ENCODE measurements at places on chromosomes 11 and 22.

GRCh38 chr11:24513479-24514218 is 16.8 kb downstream of the LUZP2 start:
- DNase-seq, result peak; percentile 54

DNA sequence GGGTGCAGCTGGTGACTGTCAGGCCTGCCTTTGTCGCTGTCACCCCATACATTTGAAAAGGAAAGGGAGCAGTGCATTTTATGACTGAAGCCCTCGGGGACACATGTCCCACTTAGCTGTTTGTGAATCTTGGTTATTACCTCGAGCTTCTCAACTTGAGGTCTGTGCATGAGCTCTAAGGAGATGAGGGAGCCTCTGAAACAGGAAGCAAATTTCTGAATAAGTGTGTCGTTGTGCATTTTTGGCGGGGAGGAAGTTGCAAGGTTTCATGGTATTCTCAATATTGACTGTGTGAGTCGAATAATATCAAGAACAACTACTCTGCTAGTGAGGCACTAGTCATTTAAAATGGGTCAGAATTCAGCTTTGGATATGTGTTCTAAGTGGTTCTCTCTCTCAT is 149.7 kb upstream of the PLET1 start:
- no peak for DNase-seq

DNA sequence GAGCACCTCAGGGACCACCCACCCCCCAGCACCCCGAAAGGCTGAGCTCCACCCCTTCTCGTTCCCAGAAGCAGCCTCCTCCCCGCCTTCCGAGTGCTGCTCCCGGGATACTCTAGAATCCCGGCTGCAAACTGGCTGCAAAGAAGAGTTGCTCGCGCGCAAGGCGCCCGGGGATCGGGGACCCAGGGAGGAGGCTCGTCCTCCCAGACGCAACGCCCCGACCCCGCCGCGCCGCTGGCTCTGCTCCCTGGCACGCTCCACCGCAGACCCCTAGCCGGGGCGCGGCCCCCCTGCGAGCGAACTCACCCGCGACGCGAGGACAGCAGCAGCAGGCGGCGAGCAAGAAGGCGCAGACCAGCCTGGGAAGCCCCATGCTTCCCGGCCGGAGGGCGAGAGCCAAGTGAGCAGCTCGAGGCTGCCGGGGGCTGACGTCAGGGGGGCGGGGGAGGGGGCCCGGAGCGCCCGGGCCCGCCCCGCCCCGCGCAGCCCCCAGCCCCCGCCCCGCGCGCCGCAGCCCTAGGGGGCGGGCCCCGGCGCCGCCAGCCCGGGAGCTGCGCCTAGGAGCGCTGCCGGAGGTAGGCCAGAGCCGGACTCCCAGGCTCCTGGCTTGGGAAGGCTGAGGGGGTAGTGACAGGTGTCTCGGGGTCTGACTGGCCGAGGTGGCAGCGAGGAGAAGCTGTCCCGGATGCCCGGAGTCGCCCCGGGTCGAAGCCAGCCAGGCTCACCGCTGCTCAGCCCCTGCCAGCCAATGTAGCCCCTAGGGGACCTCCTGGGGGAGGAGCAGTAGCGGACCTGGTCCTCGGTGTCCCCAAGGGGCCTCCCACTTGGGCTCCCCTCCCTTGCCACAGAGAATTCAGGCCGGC is at the start of gene MCAM:
MCAM (minus strand) TSS at position 402 of the 863 bp plus-strand sequence; CDS start at position 373, 29 bp downstream.
- DNase-seq, result peak; percentile 54

DNA sequence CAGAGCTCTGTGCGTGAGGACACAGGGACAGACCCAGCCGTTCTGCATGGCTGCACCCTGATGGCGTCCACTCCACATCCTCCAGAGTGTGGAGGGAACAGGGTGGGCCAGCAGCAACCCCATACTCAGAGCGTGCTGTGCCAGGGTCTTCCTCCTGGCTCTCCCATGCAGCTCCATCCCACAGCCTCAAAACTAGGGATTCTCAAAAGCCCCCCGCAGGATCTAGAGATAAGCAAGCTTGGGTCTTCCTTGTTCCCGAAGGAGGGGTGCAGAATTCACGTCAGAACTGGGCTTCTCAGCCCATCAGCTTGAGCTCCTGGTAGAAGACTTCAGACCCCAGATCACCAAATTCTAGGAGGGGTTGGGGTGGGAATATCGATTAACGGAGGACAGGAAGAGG is 858.8 kb downstream of the TBC1D22A start:
- no peak for DNase-seq

DNA sequence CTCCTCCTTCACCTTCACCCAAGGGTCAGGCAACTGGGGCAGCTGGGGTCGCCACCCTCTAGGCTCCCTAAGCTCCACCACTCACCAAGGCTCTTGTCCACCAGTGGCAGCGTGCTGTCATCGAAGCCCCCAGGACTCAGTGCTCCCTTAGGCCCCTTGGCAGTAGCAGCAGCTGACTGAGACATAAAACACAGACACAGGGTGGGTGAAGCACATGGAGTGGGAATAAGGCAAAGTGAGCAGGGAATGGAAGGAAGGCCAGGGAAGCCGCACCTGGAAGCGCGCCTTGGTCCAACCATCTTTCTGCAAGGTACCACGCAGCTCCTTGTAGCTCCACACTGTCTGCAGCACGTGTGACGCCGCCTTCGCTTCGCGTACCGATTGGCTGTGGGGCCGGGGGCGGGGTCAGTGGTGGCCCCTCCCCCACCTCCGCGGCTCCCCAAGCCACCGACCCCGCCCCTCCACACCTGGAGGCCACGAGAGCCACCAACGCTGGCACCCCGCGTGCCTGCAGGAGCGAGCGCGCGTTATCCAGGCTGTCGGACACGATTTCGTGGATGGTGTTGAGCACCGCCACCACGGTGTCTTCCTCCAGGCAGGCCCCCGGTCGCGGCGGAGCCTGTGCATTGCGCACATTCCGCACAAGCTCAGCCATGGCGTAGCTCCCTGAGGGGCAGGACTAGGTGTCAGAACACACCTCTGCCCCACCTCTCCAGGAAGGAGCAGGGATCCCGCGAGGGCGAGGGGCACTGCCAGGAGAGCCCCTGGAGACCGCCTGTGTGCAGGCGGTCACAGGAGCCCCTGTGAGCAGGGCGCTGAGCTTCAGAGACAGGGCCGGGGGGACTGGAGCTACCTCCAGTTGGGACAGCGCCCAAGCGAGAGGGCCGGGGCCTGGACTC is 31.3 kb upstream of the TXNRD2 start:
- DNase-seq, result no peak

- DNase-seq, result no peak
Measured at GRCh38 chr11:28223577-28223976, 115.4 kb downstream of the METTL15 start.

DNA sequence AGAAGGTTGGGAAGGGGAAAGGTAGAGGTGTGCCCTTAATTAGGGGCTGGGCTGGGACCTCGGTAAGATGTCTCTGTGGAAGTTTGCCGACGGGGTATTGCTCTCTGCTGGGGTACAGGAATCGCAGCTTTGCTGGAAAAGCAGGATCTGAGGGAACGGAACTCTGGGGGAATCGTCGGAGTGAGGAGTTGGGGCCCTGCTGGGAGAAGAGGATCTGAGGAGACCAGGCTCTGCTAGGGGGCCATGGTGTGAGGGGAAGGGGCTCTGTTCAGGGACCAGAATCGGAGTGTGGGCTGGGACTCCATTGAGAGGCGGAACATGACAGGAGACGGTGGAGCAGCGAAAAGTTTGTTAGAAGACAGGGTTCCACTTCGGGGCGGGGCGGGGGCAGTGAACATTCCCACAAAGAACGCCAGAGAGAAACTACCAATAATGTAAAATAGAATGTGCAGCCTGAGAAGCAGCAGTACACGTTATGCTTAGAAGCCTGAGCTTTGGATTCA is 456 bp downstream of the AAMDC start:
- DNase-seq, result peak; percentile 70

- no peak for DNase-seq
Measured at GRCh38 chr11:85813721-85814120, 2.8 kb upstream of the SYTL2 start.

GRCh38 chr22:29312218-29313125 is 3.0 kb downstream of the RASL10A start:
- DNase-seq, result no peak

GRCh38 chr11:63563201-63564055 is at the start of gene PLAAT2:
Gene PLAAT2, minus strand, starts transcription at chr11:63563379. Its CDS starts 55 bp downstream, at chr11:63563324.
- DNase-seq, result no peak

GRCh38 chr11:76734456-76735420 is 48.4 kb upstream of the TSKU start:
- peak; percentile 23 for DNase-seq

GRCh38 chr11:57310630-57311086 is 14.1 kb downstream of the TNKS1BP1 start:
- DNase-seq, result peak; percentile 70

GRCh38 chr11:45739866-45740265 is 65.1 kb upstream of the SLC35C1 start:
- DNase-seq, result no peak

DNA sequence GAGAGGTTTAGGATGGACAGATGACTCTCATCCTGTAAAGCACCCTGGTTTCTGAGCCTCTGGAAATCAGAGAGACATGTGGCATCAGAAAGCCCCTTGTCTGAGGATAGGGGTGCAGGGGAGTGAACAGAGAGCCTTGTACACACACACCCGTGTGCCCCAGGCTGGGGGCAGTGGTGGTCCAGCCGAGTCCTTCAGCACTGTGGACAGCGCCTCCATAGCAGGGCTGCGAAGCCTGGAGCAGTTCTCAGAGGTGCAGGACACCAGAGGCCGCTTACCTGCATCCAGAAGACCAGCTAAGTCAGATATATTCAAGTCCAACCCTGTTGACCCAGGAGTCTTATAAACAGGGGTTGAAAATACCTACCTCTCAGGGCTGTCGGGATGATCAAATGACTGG is 11.5 kb upstream of the IGSF9B start:
- DNase-seq, result peak; percentile 4

GRCh38 chr11:19642185-19643158 is 70.2 kb upstream of the NAV2 start:
- DNase-seq, result peak; percentile 34

GRCh38 chr22:45689211-45689610 is 17.6 kb downstream of the ATXN10 start:
- DNase-seq, result no peak

GRCh38 chr11:39678996-39679395 is 1780.5 kb downstream of the LRRC4C start:
- no peak for DNase-seq

DNA sequence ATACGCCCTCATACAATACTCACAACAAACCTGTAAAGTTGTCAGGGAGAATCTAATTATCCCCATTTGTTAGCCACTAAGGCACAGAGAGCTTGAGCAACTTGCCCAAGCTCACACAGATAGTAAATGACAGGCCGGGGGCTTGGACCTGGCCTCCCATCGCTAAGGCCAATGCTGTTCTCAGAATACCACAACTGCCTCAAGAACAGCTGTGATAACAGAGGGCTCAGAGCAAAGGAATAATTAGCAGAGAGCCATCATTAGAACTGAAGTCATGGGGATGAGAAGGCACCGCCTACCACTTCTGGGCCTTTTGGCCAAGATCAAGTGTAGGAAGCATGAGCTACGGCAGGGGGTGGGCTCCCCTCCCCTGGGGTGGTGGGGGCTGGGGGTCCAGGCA is 98.6 kb downstream of the FEZ1 start:
- DNase-seq, result no peak

DNA sequence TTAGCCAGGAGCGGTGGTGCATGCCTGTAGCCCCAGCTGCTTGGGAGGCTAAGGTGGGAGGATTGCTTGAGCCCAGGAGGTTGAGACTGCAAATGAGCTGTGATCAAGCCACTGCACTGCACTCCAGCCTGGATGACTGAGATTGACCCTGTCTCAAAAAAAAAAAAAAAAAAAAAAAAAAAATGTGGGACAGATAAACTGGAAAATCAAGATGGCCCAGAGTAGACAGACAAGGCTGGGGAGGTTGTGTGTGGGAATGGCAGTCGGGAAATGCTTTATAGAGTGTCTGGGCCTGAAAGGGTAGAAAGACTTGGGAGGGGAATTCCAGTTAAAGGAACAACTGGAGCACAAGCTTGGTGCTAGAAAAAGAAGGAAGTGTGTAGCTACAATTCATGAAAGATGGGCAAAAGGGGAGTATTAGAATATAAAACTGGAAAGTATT is 18.2 kb upstream of the WDR74 start:
- no peak for DNase-seq

DNA sequence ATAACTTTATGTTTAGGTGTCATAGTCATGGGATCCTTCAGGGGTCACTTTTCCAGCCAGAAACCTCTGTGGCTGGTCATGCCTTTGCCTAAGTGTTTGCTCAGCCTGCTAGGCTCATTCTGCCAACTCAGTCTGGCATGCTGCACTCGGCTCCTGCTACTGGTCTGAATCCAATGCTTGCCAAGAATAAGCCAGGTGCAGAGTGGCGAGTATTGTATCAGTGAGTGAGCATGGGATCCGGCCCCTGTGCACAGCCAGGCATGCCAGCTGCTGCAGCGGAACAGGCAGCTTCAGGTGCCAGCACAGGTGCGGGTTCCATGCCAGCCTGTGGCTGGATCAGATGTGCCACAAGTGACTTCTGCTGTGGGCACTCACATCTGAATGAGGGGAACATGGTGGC is 1269.3 kb upstream of the CNTN5 start:
- DNase-seq, result no peak

GRCh38 chr11:12066056-12066798 is 44.2 kb upstream of the MICAL2 start:
- peak; percentile 84 for DNase-seq

GRCh38 chr11:9755561-9756185 is 91.8 kb downstream of the SWAP70 start:
- DNase-seq, result no peak

DNA sequence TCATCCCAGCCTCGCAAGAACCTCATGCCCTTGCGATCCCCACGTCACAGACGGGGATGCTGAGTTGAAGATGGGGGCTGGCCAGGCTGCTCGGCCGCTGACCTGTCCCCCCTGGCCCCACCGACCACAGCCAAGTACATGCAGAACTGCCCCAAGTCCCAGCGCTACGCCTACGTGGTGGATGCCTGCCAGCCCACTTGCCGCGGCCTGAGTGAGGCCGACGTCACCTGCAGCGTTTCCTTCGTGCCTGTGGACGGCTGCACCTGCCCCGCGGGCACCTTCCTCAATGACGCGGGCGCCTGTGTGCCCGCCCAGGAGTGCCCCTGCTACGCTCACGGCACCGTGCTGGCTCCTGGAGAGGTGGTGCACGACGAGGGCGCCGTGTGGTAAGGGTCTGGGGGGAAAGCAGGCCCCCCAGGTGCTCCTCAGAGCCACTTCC is 10.0 kb downstream of the MUC5B start:
- DNase-seq, result no peak
